ENCODE measurements at places on chromosomes 11 and 22.

DNA sequence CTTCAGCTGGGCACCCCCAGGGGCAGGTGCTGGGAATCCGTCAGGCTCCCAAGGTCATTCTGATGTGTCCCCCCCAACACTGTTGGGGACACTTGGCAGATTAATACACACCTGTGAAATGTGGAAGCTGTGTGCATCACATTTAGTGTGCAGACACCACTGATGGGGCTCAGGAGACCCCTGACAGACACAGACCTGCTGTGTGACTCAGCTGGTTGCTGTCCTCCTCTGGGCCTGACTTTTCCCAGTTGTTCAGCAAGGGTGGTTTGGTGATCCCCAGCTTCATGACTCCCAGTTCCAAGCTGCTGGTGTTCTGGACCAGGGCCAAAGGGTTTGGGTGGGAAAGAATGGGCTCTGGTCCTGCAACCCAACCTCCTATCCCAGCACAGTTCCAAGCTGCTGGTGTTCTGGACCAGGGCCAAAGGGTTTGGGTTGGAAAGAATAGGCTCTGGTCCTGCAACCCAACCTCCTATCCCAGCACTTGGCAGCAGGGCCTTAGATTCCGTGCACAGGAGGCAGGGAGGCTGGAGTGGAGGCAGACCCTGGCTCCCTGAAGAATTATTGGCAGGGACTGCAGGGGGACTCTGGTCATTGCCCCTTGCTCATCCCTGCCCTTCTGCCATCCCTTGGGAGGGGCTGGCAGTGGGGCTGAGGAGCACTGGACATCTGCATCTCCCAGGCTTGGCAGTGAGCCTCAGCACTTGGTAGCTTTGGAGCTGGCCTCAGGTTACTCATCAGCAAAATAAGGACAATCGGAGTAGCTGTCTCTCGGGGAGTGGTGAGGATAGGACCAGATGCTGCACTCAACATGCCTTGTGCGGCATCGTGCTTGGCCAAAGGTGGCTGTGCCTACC lies 8.4 kb upstream of the OMP start:
- DNase-seq = no peak

DNA sequence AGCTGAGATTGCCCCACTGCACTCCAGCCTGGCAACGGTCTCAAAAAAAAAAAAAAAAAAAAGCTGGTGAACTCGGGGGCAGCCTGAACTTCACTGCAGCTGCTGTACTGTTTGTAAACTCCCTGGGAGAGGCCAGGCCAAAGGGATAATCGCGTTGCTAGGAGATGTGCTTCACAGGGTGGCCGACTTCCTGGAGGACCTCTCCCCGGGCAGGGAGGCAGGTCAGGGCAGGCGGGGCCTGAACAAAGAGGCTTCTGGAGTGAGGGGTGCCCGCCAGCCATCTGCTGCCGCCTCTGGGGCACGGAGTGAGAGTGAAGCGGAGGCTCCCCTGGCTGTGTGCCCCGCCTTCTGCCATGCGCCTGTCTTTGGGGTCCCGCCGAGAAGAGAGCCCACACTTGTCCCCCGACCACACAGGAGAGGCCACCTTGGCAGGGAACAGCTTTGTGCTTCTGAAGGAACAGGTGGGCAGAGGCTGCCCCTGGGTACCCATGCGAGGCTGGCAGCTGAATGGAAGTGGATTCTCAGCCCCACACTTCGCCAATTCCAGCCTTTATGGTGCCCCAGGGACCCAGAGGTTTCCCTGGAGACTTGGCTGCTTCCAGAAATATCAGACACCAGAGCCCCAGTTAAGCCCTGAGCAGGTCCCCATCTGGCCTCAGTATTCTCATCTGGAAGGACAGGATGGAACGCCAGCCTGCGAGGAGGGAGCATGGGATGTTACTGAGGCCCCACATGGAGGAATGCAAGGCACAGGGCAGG lies 29.6 kb downstream of the TMEM184B start:
- no peak for DNase-seq

GRCh38 chr11:20417771-20418170 lies 30.3 kb downstream of the PRMT3 start:
- DNase-seq = no peak

DNA sequence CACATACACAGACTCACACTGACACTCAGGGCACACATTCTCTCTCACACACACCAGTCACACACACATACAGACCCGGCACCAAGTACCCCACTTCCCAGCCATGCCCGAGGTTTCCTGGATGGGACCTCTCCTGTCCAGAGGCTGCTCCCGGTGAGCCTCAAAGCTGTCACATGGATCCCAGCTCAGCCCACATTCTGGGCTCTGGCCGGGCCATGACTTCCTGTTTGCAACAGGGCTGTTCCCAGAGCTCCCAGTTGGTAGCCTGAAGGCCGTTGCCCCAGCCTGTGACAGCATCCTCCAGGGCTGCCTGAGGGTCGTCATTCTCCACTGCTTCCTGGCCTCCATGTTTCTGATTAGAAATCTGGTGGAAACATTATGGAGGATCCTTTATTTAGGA lies 14.6 kb upstream of the CYP2D6 start:
- DNase-seq = no peak

GRCh38 chr11:95705485-95706124 lies 84.0 kb downstream of the FAM76B start:
- peak; percentile 73 for DNase-seq

GRCh38 chr11:31366795-31367194 lies 2.7 kb downstream of the DCDC1 start:
- DNase-seq = no peak

DNA sequence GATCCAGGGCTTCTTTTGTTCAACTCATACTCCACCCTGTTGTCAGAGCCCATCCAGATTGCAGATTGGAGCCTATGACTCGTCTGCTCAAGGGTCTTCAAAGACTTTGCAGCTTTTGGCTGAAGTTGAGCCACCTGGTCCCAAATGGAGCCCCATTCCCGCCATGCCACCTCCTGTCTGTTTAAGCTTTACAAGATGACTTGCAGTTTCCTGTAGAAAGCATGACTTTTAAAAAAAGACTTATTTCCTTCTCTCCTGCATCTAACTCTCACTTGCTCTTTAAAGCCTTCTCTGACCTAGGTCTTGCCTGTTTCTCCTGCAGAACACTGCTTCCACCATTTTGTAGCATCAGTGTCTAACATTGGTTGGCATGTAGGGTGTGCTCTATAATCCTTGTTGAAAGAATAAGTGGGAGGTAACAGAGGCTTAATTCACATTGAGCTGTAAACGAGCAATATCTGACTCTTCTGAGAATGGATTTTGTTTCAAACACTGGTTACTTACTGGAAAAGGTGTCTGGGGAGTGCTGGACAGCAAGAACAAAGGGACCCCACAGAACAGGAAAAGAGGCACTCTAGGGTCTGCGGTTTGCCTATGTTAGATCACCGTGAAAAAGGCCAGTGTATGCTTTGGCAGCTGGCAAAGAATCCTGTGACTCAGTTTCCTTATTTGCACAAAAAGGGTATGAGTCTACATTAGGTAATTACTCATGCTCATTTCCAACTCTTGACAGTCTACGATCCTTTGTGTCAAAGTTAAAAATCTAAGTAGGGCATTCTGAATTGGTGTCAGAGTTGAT lies 30.3 kb downstream of the NF2 start:
- no peak for DNase-seq

GRCh38 chr11:108818971-108819370 lies 154.1 kb downstream of the DDX10 start:
- no peak for DNase-seq

GRCh38 chr11:12642806-12643428 lies 31.3 kb upstream of the TEAD1 start:
- no peak for DNase-seq

DNA sequence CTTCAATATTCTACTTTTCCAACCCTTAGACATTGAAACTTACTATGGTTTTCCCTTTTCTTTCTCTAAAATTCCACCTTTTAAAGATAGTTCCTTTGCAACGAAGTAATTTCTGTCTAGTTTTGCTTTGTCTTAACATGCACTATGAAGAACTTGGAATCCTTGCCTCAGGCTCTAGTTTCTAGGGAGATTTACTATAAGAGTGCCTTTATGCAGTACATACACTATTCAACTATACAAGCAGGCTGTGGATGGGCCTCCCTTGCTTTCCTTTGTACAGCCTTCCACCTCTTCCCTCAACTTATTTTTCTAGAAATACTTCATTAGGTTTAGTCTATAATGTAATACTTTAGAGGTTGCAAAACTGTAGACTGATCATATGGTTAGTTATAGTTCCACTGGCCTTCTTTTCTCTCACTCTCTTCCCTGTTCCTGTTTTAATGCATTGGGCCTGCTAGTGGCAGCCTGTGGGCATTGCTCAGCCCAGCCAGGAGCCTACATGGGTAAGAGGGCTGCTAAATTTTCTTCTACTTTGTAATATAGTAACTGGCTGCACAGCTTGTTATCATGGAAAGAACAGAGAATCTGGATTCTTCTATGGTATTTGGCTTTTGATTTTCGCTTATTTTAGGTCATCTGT lies 100.2 kb downstream of the C11orf87 start:
- no peak for DNase-seq
